Suprapubic skin (tissue), 4 donors: ENCODE measurements at places on chromosomes 6 and 20. TPM values are rescaled to one million over a fixed set of nuclear protein-coding genes. Genes with fewer than 3 reads are reported as not detected.

DNA sequence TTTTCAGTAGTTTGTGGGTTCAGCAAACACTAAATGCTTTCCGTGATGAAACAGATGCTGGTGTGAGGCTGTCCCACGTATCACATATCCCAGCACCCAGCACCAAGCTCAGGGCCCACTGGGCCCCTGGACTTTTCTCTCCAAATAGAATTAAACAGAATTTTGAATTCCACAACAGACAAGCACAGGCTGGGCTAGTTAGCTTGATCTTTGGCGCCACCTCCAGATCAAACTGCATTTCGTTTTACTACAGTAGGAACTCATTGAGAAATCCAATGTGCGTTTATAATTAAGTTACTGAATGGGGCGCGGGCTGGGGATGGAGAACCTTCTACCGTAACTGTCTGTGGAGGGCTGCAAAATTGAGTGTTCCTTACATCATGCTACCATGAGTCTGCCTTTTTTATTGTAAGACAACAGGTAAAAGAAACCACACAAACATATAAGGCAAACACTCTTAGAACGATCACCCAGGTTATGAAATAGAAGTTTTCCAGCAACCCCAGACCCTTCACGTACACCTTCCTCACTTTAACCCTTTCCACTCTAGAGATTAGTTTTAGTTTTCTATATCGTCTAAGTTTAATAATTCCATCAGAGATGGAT lies 107.8 kb downstream of the ZFP64 start:
- H3K27ac ChIP-seq = no peak overlapping the region
- H3K4me1 ChIP-seq = no peaks in the 10 kb centered on the region
- H3K36me3 ChIP-seq = peaks cover 25% of the 10 kb centered on the region
- H3K4me3 ChIP-seq = no peak overlapping the region

- H3K27me3 ChIP-seq = no peaks in the 10 kb centered on the region
- no peaks in the 10 kb centered on the region for H3K36me3 ChIP-seq
Measured at GRCh38 chr6:2441601-2442475, 196.4 kb upstream of the GMDS start.

GRCh38 chr6:116369540-116369939 lies 1.2 kb upstream of the DSE start:
- H3K4me3 ChIP-seq = peak overlapping the region; percentile 91
- no peaks in the 10 kb centered on the region for H3K36me3 ChIP-seq
- peak overlapping the region; percentile 98 for H3K27ac ChIP-seq
- no peaks in the 10 kb centered on the region for H3K27me3 ChIP-seq
- DNase-seq = no peak

GRCh38 chr6:125718109-125718508 lies 31.3 kb upstream of the HEY2 start:
- no peak overlapping the region for H3K4me3 ChIP-seq
- H3K4me1 ChIP-seq = no peaks in the 10 kb centered on the region
- no peaks in the 10 kb centered on the region for H3K27me3 ChIP-seq
- no peak for DNase-seq

DNA sequence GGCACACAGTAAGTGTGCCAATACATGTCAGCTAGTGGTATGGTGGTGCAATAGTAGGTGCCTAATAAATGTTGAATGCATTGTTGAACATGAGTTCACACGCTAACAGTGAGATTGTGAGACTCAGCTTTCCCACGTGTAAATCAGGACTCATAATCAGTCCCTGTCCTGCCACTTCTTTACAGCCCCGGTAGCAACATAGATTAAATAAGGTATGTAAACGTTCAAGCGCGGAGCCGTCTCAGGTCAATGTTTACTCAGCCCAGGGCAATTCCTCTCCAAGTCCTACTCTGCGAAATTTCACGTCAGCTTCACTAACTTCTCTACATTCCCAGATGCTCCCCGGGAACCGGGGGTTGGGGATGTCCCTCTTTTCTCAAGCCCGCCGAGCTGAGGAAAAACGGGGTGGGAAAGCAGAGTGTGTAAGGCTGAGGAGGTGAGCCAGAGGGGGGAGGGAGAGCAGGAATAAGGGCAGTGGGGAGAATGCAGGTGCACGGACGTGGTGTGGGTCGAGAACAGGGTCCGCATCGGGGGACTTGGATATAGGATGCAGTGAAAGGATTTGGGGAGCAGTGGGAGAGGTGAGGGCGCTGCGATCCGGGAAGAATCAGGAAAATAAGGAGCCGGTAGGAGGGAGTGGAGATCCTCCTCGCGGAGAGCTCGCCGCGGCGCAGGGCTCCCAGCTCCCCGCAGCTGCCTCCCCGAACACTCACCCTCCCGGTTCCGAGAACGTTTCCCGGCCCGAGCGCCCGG lies 544 bp upstream of the TP53INP2 start:
- peak overlapping the region; percentile 78 for H3K4me3 ChIP-seq
- H3K4me1 ChIP-seq = peaks cover 24% of the 10 kb centered on the region
- H3K27ac ChIP-seq = peak overlapping the region; percentile 98
- H3K27me3 ChIP-seq = no peaks in the 10 kb centered on the region
- no peaks in the 10 kb centered on the region for H3K36me3 ChIP-seq
- DNase-seq = no peak

- H3K27me3 ChIP-seq = no peaks in the 10 kb centered on the region
- H3K4me1 ChIP-seq = peaks cover 14% of the 10 kb centered on the region
- no peak overlapping the region for H3K27ac ChIP-seq
- H3K4me3 ChIP-seq = no peak overlapping the region
- H3K36me3 ChIP-seq = no peaks in the 10 kb centered on the region
- DNase-seq = no peak
Measured at GRCh38 chr20:33438481-33438880, 5.1 kb downstream of the SNTA1 start.

DNA sequence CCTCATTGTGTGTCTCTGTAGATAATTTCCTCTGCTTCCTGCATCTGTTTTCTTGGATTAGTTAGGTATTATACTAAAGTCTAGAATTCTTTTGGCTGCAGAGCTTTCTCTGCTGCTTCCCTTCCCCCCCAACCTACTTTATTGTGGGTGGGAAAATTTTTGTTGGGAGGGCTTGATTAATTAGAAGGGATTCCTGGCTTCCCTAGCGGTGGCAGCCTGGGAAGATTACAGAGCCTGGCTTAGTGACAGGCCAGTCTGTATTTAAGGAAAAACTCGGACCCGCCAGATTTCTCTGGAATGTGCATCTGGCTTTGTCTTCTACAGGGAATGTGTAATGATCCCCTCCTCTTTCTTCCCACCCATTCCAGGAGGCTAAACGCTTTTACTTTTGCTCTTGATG lies 31.2 kb downstream of the SLX4IP start:
- H3K27me3 ChIP-seq = no peaks in the 10 kb centered on the region
- H3K27ac ChIP-seq = no peak overlapping the region
- H3K4me1 ChIP-seq = peaks cover 29% of the 10 kb centered on the region
- no peak for DNase-seq

DNA sequence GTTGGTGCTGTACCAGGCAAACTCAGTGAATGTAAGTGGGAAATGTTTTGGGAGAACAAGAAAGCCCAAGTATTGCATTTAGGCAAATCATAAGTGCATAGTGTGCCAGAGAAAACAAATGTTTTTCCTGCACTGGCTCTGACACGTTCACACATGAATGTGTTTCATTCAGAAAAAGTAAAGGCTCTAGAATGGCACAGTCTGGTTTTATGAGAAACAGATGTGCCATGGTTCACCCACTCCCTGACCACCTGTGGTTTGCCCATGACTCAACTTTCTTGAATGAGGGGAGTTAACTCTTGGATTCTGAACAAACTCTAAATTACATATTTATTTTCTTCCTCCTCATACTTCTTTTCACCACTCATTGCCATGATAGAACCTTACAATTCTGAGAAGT lies 126.9 kb downstream of the KCNQ5 start:
- H3K36me3 ChIP-seq = no peaks in the 10 kb centered on the region
- H3K27me3 ChIP-seq = no peaks in the 10 kb centered on the region
- no peak for DNase-seq
- H3K27ac ChIP-seq = no peak overlapping the region
- no peak overlapping the region for H3K4me3 ChIP-seq

- H3K36me3 ChIP-seq = no peaks in the 10 kb centered on the region
- no peak for DNase-seq
- H3K27ac ChIP-seq = no peak overlapping the region
- H3K4me3 ChIP-seq = no peak overlapping the region
Measured at GRCh38 chr6:105791179-105791578, 295.0 kb upstream of the PRDM1 start.

- H3K27ac ChIP-seq = no peak overlapping the region
- no peaks in the 10 kb centered on the region for H3K27me3 ChIP-seq
- DNase-seq = no peak
- H3K4me3 ChIP-seq = no peak overlapping the region
Measured at GRCh38 chr6:162058281-162058875, 669.2 kb downstream of the PRKN start.

DNA sequence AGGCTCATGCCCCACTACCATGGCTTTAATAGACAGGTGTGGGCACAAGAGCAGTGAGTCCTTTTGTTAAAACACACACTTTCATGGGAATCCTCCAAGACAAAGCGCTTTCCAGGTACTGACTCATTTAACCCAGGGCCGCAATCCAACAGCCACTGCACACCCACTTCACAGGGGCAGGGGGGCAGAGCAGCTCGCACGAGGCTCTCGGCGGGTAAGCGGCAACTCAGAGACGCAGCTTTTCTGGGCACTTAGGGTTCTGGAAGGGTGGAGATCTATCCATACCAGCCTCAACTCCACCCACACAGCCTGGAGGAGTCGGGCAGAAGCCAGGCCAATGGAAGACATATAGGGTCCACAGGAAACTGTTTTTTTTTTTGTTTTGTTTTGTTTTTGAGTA lies 28.6 kb downstream of the PSMG4 start:
- H3K4me1 ChIP-seq = peaks cover 4% of the 10 kb centered on the region
- peak; percentile 17 for DNase-seq
- H3K27ac ChIP-seq = no peak overlapping the region
- H3K36me3 ChIP-seq = peaks cover 35% of the 10 kb centered on the region

DNA sequence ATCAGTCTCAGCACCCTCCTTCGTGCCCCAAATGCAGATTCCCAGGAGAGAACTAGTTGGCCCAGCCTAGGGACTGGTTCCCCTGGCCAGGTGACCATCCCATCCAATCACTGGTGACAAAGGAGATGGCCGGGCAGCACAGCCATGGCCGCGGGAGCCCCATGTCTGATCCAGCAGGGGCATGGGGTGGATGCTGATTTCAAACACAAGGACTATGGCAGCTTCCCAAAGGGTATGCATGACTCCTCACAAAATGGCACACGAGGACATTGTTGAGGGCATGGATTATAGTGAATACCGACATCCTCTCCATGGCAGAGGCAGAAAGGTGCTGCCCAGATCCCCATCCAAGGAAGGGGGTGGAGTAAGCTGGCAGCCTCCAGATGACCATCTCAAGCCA lies 9.9 kb upstream of the LSM14B start:
- H3K27me3 ChIP-seq = peaks cover 38% of the 10 kb centered on the region
- no peaks in the 10 kb centered on the region for H3K4me1 ChIP-seq
- no peak overlapping the region for H3K4me3 ChIP-seq
- H3K36me3 ChIP-seq = no peaks in the 10 kb centered on the region

UBE2V1 gene
- 110 TPM for total RNA-seq

DNMT3B gene
- total RNA-seq = 2.8 TPM

TRIM31 gene
- 0.57 TPM for total RNA-seq

TCP11 gene
- not detected for total RNA-seq
